ENCODE measurements at places on chromosomes 16 and 17.

DNA sequence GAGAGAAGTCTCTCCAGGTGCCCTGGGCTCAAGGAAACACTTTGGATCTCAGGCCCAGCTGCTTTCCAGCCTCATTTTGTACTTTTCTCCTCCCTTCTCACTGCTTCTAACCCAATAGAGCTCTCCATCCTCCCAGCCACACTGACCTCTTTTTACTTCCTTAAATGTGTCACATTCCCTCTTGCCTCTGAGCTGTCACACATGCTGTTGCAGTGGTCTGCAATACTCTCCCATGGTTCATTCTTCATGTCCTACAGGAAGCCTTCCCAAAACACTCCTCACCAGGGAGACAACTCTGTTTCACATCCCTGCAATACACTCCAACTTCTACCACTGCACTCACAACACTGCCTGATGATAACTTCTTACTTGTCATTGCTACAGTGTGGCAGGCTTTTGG, 242.1 kb upstream of the DYNLRB2 start:
- DNase-seq = no peak

DNA sequence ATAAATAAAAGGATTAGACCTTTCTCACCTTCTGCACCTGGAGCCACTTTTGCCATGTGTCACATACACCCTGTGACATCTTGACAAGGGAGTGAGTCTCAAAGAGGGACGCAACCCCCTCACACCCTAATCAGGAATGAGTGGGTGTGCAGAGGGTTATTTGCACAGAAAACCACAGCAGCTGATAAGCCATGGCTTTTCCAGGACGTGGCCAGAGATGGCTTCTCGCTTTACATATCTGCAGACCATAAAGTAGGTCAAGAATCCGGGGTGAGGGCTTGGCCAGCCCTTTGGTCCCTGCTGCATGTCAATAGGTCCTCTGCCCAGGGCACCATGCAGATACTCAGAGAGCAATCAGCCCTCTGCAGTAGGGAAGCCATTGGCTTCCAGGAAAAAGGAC, 2.4 kb upstream of the CD300LF start:
- no peak for DNase-seq

- peak; percentile 65 for DNase-seq
These were observed at the start of gene NLRC3 for GRCh38 chr16:3577302-3577752. NLRC3 (minus strand) TSS chr16:3577403; CDS start chr16:3565036, 12,367 bp downstream.

DNA sequence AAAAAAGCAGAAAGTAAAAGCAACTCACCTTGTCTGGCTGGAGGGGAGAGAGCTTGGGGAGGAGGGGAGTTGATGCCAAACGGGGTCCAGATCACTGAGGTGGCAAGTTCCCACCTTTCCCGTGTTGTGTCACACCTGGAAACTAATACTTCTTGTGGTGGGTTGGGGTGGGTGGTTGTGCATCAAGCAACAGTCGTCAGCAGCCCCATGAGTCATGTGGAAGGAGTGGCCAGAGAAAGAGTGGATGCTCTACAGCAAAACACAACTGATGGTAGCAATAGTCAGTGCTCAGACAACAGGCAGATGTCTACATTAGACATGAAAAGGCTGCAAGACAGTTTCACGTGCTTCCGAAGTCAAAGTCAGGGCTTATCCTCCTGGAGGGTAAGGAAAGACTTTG, 35.4 kb downstream of the ARSG start:
- DNase-seq = no peak

- no peak for DNase-seq
These were observed 6.4 kb upstream of the PRSS21 start for GRCh38 chr16:2810651-2811050.

- DNase-seq = no peak
These were observed 3.7 kb downstream of the METTL16 start for GRCh38 chr17:2508035-2508434.

- DNase-seq = no peak
These were observed 35.8 kb downstream of the AMFR start for GRCh38 chr16:56389554-56389953.

GRCh38 chr16:11677451-11677951, 9.2 kb downstream of the SNN start:
- no peak for DNase-seq

DNA sequence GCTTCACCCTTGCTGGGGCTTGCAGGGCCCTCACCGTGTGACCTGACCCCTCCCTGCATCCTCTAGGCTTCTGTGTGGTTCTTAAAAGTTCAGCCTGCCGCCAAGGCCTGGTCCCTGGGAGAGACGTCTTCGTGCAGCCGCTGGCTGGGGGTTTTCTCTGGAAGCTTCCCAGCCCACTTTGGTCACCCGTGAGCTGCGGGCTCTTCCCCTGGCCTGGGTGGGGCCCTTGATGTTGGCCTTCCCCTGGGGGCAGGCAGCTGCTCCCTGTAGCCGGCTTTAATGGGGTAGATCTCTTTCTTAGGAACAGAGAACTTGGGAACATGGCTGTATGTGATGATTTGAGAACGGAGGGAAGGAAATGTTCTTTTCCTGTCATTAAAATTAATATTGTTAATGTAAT, 32.7 kb downstream of the ZNF750 start:
- no peak for DNase-seq

DNA sequence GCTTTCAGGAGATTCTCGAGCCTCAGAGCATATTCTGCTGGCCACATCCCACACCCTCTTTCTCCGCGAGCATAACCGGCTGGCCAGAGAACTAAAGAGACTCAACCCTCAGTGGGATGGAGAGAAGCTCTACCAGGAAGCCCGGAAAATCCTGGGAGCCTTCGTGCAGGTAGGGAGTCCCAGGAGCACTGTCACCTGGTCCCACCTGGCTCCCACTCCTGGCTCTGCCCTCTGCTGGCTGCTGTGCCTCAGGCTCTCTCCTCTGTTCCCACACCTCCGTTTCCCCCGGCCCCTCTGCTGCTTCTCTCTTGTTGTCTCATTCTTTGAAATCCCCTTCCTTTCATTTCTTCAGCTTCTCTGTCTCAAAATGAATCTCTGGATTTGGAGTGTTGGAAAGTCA, 16.4 kb downstream of the LPO start:
- DNase-seq = no peak

- no peak for DNase-seq
These were observed 3.8 kb upstream of the CBFB start for GRCh38 chr16:67025210-67025550.

DNA sequence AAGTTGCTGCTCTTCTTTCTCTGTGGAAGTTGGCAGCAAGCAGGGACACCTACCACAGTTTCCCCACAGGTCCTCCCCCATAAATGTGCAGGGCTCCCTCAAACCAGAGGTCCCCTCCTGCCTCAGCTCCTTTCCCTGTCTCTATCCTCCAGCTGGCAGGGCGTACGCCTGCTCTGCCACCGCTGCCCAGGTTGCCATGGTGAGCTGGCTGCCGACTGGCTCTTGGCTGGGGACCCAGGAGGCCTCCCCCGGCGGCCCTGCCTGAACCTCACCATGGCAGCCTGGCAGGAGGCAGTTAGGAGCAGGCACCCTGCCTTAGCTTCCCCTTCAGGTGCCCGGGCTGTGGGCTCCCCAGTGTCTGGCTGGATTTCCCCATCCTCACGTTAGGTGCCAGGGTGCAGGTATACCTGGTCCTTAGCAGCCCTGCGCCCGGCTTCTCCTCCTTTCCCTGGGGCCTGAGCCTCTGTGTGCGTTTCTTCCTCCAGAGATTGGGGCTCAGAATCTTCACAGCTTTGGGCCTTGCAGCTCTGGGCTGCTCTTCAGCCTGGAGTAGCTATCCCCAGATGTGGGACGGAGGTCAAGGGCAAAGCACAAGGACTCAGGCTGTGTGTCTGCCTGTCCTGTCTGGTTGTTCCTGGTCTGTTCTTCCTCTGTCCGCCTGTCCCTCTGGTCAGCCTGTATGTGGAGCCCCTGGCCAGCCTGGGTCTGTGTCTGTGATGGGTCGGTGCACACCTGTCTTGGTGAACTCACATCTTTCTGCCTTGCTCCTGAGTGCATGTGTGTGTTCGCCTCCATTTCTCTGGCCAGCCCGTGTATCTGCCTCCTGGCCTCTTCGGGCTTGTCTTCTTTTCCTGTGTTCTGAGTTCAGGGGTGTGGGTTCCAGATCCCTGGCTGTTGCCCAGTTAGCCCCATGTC, 15.7 kb downstream of the GJD3 start:
- no peak for DNase-seq

GRCh38 chr16:67389911-67390815, 3.1 kb downstream of the TPPP3 start:
- DNase-seq = no peak

DNA sequence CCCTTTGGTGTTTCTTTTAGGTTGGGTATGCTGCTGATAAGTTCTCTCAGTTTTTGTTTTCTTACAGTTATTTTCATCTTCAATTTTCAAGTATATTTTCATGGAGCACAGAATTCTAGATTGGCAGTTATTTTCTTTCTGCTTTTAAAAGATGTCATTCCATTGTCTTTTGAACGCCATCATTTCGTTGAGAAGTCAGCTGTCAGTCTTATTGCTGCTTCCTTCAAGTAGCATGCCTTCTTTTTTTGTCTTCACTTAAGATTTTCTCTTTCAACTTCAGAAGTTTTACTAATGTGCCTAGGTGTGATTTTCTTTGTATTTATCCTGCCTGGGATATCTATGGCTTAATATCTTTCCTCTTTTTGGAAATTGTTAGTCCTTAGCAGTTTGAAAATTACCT, 262.2 kb upstream of the PMFBP1 start:
- no peak for DNase-seq

- no peak for DNase-seq
These were observed 23.7 kb downstream of the CNGB1 start for GRCh38 chr16:57947261-57947660.

GRCh38 chr16:47320546-47321310, 140.1 kb downstream of the ITFG1 start:
- no peak for DNase-seq

DNA sequence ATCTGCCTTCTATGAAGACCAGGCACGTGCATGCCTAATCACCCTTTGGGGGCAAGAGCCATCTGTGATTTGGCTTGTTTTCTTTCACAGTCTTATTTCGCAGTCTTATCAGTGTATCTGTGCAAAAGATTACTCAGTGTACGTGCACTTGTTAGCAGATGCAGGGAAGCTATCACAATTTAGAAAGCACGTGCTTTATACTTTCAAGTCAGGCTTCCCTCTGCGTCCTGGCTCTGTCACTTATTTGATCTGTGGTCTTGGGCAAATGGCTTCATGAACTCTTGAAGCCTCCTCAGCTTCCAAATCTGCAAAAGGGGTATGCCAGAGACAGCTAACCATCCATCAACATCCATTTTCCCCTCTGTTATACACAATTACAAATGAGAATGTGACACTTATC, 246.4 kb downstream of the XYLT1 start:
- no peak for DNase-seq

GRCh38 chr17:20066253-20066652, 57.1 kb downstream of the SPECC1 start:
- DNase-seq = no peak

DNA sequence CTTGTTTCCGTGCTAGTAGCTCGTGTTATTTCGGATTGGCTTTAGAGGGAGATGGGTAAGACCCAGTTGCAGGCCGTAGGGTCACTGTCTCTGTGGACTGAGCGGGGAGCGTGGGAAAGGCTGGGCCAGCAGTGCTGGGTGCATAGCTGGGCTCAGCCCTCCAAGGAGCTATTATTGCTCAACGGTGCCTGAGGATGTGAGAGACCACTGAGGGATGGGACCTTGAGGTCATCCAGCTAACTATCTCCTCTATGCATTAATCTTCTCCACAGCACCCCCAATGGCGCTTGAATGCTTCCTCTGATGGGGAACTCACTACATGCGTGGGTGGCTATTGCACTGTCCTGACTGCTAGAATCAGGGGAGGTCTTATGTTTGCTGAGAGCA, 126.1 kb upstream of the FOXF1 start:
- no peak for DNase-seq

DNA sequence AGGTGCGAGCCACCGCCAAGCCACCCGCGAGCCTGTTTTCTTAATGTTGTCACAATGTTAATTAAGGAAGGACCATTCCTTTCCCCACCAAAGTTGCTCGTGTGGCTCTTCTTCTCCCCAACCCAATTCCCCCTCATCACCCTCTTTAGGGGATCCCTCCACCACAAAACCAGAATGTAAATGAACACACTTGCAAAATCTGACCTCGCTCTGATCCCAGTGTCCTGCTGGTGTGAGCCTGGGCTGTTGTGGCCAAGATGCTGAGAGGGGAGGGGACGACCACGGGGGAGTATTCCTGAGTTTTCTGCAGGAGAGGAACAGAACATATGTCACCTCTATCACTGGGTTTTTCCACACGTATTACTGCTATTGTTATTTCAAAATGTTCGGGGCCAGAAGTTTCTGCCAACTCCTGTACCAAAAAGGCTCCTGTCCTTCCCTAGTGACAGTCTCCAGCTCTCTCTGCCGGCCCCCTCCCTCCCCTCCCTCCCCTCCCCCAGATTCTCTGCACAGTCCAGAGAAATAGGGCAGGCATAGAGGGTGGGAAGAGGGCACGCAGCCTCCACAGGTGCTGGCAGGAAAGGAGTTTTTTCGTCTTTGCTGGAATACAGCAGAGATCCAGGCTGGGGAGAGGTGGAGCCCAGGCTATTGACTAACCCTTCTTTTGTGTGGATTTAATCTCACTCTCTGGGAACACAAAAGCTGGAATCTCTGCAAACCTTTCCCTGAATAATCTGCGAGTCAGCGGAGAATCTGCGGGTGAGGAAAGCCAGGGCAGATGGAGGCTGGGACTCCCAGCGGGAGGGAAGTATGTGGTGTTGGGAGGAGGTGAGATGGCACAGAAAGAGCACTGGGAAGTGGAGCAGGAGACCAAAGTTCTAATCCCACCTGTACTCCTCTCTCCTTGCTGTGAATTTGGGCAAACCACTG, 4.5 kb upstream of the CA4 start:
- no peak for DNase-seq

DNA sequence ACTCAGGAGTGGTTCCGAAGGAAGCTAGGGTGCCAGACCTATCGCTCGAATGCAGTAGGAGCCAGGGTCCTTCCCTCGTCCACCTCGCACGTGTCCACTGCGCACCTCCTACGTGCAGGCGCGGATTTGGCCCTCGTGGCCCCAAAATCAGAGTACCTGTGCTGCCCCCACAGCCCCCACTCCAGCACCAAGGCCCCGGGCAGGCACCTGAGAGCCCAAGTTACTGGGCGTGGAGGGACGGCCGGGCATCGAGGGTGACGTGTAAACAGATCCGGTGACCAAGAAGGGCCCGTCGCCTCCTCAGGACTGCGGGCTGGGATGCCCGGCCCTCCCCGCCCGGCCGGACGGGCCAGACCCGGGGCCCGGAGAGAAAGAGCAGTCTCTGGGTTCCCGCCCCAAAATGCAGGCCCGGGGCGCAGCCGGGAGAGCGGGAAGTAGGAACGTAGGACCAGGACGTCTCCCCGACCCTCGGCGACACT, 492 bp downstream of the SLC25A39 start:
- no peak for DNase-seq

DNA sequence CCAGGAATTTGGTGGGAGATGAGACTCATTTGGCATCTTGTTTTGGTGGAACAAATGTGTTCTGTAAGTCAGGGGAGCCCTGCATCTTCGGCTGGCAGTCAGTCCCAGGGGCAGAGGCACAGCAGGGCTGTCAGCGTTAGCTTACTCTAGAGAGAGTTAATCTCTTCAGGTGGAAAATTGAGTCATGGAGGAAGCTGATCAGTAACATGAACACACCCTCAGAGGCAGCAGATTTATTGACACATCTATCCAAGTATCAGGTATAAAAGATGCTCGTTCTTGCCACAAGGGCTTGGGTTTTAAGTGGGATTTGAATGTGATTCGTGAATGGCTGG, 55.2 kb downstream of the EPN2 start:
- DNase-seq = no peak
